H9 (cell line): ENCODE measurements at places on chromosomes 6 and 20.

- no peak for DNase-seq
These were observed 55.3 kb upstream of the GPR6 start for GRCh38 chr6:109922851-109923250.

DNA sequence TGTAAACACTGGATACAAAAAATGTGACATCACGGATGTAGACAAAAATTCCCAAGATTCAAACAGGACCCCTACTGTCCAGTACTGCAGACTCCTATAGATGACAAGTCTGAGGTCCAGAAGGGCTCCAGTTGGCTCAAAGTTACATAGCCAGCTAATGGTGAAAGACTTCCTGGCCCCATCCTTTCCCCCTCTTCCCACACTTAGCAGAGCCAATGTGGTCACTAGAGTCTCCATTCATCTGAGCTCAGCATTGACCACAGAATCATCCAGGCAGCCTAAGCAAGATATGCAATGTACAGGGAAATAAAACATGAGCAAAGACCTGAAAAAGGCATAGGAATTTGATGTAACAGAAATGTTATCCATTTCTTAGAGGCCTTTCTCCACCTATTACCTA lies 180.5 kb downstream of the ADAT2 start:
- no peak for DNase-seq

GRCh38 chr20:11379257-11380011 lies 538.3 kb upstream of the BTBD3 start:
- DNase-seq = peak; percentile 90

- no peak for DNase-seq
These were observed 270.7 kb upstream of the TAB2 start for GRCh38 chr6:149046822-149047246.

DNA sequence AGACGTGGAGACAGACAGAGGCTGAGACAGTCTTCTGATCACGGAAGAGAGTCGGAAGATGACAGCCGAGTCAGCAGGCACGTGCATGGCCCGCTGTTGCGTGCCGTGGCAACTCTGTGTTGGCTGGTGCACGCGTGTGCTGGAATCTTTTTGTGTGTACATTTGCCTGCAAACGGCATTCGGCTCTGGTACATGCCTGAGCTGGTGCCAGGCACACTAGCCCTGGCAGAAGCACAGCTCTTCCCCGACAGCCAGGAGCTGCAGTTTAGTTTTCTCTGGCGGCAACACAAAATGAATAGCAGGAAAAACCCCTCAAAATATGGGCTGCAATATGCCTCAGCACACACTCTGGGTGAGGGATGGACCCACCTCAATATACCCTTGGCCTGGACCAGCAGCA lies 769 bp upstream of the PDYN start:
- DNase-seq = no peak

GRCh38 chr6:143578054-143578453 lies 66.5 kb upstream of the FUCA2 start:
- DNase-seq = no peak

- no peak for DNase-seq
These were observed 40.6 kb downstream of the HECA start for GRCh38 chr6:139175389-139175948.

- DNase-seq = no peak
These were observed 176.2 kb downstream of the ASCC3 start for GRCh38 chr6:100704961-100705360.

DNA sequence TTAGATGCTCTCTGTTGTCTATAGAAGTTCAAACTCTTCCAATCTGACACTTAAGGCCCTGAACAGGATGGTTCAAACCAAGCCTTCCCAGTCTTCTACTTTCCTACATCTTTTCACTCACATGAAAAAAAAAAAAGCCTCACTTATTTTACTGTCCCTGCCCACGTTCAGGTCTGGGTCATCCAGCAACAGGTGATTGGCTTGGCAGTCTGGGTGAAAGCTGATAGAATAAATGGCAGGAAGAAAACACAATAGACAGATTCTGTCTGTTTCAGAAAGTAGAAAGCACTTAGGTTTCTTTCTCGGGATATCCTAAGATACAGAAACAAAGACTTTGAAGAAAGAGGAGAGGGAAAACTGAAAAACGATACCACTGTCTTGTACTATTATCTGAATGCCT lies 61.8 kb upstream of the HSF2 start:
- DNase-seq = no peak

- DNase-seq = no peak
These were observed 63.9 kb upstream of the SLCO4A1 start for GRCh38 chr20:62578294-62578897.

- peak; percentile 71 for DNase-seq
These were observed 117.5 kb downstream of the FLRT3 start for GRCh38 chr20:14219801-14220461.

DNA sequence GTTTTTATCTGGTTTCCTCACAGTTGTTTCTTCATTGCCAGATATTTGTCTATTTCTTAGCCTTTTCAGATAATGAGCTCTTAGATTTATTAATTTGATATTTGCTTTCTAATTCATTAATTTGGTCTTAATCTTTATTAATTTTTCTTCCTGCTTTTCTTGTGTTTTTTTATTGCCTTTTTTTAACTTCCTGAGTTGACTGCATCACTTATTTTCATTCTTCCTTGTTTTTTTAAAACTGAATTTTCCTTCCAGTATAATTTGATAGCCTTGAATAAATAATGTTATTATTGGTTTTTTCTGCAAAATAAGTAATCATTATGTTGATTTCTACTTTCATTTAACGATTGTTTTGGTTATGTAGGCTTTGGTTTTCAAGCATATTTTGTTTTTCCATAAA lies 91.5 kb downstream of the RNF144B start:
- DNase-seq = no peak

- no peak for DNase-seq
These were observed 140.9 kb downstream of the DLL1 start for GRCh38 chr6:170149681-170150589.

DNA sequence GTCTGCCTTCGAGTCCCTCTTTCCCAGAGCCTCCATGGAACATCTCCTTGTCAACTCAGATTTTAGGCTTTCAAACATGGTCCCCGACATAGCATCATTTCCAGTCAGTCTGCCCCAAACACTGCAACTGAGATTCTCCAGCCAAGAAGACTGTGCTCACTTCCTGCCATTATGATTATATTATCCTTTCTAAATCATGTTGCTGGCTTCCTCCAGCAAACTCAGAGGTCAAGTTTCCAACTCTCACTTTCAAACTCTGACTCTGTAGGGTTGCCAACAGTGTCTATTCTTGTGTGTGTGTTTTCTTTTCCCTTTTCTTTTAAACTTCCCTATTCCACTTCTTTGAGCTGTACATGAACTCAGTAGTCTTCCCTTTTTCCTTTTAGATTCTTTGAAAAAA lies 61.2 kb upstream of the TRAF3IP2 start:
- DNase-seq = no peak

DNA sequence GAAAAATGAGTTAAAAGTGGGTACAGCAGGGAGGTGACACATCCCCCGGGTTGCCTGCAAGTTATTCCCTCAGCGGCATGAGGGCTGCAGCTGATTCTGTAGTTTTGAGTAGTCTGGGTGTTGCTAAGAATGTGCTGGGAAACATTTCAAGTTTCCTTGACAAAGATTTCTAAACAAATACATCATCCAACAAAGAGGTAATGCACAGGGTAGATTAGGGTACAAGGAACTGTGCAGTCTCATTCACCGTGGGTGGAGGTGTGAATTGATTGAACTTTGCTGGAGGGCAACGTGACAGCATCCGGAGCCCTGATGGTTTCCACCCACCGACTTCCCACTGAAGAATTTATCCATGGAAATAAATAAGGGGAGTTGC lies 21.8 kb downstream of the CASS4 start:
- DNase-seq = no peak

- DNase-seq = no peak
These were observed 237.8 kb downstream of the LY86 start for GRCh38 chr6:6826095-6826901.

DNA sequence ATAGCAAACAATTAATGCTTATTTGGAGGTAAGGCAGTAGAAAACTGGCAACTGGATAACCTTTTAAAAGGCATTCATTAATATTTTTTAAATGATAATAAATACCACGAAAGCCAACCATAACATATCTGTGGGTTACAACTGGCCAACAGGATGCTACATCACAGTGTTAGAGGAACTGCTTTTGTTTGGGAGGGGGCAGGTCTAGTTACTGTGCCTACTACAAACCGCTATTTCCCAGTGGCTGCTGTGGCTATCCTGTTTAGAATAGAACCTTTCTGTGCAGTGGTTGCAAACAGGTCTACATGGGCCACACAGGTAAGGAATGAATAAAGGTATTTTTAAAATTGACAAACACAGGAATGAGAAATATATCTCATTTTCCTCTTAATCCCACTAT lies 976 bp downstream of the PIGT start:
- DNase-seq = no peak

- DNase-seq = no peak
These were observed 77.7 kb upstream of the TBC1D7 start for GRCh38 chr6:13405961-13406477.

DNA sequence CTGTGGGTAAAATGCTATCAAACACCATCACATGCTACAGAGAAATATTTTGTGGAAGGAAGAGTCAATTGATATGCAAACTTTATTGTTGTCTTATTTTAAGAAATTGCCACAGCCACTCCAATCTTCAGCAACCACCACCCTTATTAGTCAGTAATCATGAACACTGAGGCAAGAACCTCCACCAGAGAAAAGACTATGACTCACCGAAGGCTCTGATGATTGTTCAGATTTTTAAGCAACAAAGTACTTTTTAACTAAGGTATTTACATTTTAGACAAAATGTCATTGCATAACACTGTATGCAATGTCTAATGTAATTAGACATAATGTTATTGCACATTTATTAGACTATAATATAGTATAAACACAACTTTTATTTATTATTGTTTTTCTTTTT lies 26.2 kb upstream of the MMP24 start:
- no peak for DNase-seq

- no peak for DNase-seq
These were observed 655.2 kb upstream of the ARID1B start for GRCh38 chr6:156121973-156122372.

DNA sequence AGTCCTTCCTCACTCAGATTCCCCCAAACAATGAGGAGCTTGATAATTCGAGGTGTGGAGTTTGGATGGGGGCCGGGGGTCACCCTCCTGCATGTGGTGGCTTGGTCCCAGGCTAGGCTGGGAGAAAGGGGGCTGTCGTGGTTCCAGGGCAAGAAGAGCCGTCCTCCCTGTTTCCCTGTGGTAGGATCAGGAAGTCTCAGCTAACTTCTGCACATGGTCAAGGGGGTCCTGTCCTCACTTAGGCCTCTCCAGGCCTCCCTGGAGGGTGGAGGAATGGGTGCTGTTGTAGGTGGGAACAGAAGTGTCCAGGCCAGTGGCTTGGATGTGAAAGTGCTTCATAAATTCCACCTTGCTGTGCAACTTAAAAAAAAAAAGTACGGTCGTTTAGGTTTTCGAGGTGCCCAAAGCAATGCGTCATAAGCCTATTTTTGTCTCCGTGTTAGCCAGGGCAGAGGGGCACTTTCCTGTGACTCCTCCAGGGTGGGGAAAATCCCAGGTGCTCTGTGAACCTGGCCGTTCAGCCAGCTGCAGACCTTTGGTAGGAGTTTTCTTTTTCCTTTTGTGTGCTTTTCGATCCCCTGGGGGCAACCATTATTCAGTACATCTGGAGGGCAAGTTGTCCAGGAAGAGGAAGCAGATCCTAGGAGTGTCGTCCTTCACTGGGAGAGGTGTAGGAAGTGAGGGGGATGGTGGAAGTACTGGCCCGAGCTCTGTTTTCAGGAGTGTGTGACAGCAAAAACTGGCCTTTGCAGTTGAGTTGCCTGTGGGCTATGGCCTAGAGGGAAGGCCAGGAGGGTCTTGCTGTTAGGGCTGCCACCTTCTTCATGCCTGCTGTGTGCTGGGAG lies 9.6 kb downstream of the IGF2R start:
- no peak for DNase-seq

DNA sequence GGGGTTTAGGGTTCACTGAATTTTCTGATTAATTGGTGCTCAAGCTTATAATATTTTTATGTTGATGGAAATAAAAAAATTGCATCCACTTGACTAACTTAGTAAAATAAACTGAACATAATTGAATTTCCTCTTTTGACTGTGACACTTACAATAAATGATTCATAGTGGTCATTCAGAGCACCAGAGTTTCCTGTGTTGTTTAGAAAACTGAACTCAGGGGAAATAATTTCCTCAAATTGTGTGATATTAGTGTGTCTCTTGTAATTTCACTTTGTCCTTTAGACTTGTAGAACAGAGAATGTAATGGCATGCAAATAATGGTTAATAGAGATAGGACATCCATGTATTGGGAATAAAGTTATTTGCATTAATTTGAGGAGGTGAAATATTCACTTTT lies 319.7 kb upstream of the MAN1A1 start:
- no peak for DNase-seq

- peak; percentile 17 for DNase-seq
These were observed 54.9 kb downstream of the TCP11 start for GRCh38 chr6:35086282-35086632.

GRCh38 chr6:37758234-37758633 lies 60.6 kb upstream of the MDGA1 start:
- DNase-seq = no peak

- DNase-seq = no peak
These were observed 10.0 kb upstream of the PRR18 start for GRCh38 chr6:166318227-166318626.

- no peak for DNase-seq
These were observed 40.6 kb upstream of the SMIM28 start for GRCh38 chr6:138337076-138337475.

DNA sequence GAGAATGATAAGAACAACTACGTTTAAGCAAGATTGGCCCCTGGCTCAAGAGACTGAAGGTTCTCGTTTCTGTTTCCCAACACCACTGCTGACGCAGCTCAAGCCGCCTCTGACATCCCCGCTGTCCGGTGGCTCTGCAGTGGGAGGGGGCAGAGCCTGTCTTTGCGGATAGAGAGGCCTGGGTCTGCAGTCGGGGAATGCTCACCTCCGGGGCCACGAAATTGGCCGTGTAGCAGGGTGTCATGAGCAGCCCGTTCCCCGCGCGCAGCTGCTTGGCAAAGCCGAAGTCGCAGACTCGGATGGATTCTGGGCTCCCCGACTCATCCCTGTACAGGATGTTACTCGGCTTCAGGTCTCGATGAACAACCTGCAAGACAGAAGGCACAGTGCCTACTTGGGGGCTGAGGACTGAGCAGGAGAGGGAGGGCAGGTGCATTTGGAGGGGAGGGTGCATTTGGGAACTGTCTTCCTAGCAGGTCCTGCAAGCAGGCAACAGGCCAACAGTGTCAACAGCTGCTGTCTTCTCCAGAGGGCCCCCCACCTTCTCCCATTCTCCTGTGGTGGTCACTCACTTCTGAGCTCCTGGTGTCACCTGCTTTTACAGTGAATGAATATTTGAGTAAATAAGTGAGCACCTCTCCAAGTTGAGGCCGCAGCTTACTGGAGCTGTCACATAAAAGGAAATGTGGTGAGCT lies 40.5 kb upstream of the MPC1 start:
- DNase-seq = no peak

DNA sequence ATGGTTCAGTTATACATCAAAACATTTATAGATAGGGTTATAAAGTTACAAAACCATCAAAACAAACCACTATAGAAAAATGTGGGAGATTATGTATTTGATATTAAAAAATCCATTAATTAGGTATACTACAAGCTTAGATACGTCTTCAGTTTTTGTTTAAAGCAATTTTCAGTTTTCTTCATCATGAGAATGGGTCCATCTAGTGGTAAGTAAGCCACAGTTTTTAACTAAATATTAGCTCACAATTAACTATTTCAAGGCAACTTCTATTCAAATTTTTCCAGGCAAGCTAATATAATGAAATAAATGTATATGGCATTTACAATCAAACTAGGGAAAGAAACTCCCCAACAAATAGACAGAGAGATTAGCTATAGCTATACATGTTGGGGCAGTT lies 44.4 kb downstream of the RNGTT start:
- no peak for DNase-seq

- no peak for DNase-seq
These were observed 442.3 kb downstream of the EPHA7 start for GRCh38 chr6:92977018-92977417.
